ENCODE measurements at places on chromosomes 1 and 21.

GRCh38 chr1:25805863-25806225 lies 5.9 kb downstream of the SELENON start:
- peaks cover 8% of the 10 kb centered on the region for H3K36me3 ChIP-seq
- H3K4me3 ChIP-seq, result no peak overlapping the region
- H3K27me3 ChIP-seq, result no peaks in the 10 kb centered on the region
- no peak overlapping the region for H3K27ac ChIP-seq

- H3K36me3 ChIP-seq, result no peaks in the 10 kb centered on the region
- no peak overlapping the region for H3K27ac ChIP-seq
- H3K27me3 ChIP-seq, result no peaks in the 10 kb centered on the region
- H3K4me1 ChIP-seq, result no peaks in the 10 kb centered on the region
- no peak for DNase-seq
Observed at GRCh38 chr21:32584472-32584871, 851 bp downstream of the TCP10L start.

- peaks cover 4% of the 10 kb centered on the region for H3K36me3 ChIP-seq
- no peak overlapping the region for H3K27ac ChIP-seq
- no peak for DNase-seq
- H3K4me1 ChIP-seq, result peaks cover 24% of the 10 kb centered on the region
- H3K27me3 ChIP-seq, result no peaks in the 10 kb centered on the region
Observed at GRCh38 chr1:192529031-192529755, 46.4 kb upstream of the RGS1 start.

- H3K27ac ChIP-seq, result no peak overlapping the region
- H3K4me1 ChIP-seq, result no peaks in the 10 kb centered on the region
- H3K4me3 ChIP-seq, result no peak overlapping the region
- DNase-seq, result no peak
Observed at GRCh38 chr1:207919523-207920170, 8.7 kb upstream of the CD34 start.

GRCh38 chr1:196317535-196318522 lies 290.4 kb downstream of the KCNT2 start:
- DNase-seq, result no peak
- no peaks in the 10 kb centered on the region for H3K36me3 ChIP-seq
- no peak overlapping the region for H3K4me3 ChIP-seq
- no peak overlapping the region for H3K27ac ChIP-seq
- H3K4me1 ChIP-seq, result no peaks in the 10 kb centered on the region

- H3K27me3 ChIP-seq, result no peaks in the 10 kb centered on the region
- no peaks in the 10 kb centered on the region for H3K36me3 ChIP-seq
- no peaks in the 10 kb centered on the region for H3K4me1 ChIP-seq
- no peak for DNase-seq
- no peak overlapping the region for H3K4me3 ChIP-seq
- no peak overlapping the region for H3K27ac ChIP-seq
Observed at GRCh38 chr1:81186261-81186660, 614.5 kb upstream of the ADGRL2 start.

- peak; percentile 38 for DNase-seq
- peak overlapping the region; percentile 95 for H3K27ac ChIP-seq
- no peaks in the 10 kb centered on the region for H3K27me3 ChIP-seq
- H3K4me3 ChIP-seq, result peak overlapping the region; percentile 99
Observed at GRCh38 chr1:23168079-23168444, 594 bp downstream of the LUZP1 start.

Measured in activated naive CD8-positive, alpha-beta T cell treated with anti-CD3 and anti-CD28 coated beads for 36 hours (primary cell).